NB4 (cell line): ENCODE measurements at places on chromosomes 16 and 17.

- peak; percentile 62 for DNase-seq
Observed at GRCh38 chr16:1379304-1380076, 27.8 kb downstream of the GNPTG start.

DNA sequence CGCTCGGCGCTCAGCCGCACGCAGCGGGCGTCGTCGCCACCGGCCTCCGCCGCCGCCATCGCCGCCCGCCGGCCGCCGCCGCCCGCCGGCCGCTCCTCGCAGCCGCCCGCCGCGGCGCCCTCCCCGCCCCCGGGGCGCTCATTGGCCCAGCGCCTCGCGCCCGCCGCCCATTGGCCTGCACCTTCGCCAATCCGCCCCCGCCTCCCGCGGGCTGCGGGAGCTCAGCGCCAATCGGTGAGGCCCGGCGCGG lies at the start of gene PGP:
TSS of gene PGP (minus strand) at position 122 of the 250 bp plus-strand sequence. CDS start at position 59, 63 bp downstream.
- no peak for DNase-seq

GRCh38 chr16:76268824-76269223 lies 8.4 kb upstream of the CNTNAP4 start:
- no peak for DNase-seq

- DNase-seq = no peak
Observed at GRCh38 chr16:52545222-52545897, 1.6 kb downstream of the TOX3 start.

GRCh38 chr16:69888005-69888590 lies 63.0 kb upstream of the CLEC18A start:
- no peak for DNase-seq

DNA sequence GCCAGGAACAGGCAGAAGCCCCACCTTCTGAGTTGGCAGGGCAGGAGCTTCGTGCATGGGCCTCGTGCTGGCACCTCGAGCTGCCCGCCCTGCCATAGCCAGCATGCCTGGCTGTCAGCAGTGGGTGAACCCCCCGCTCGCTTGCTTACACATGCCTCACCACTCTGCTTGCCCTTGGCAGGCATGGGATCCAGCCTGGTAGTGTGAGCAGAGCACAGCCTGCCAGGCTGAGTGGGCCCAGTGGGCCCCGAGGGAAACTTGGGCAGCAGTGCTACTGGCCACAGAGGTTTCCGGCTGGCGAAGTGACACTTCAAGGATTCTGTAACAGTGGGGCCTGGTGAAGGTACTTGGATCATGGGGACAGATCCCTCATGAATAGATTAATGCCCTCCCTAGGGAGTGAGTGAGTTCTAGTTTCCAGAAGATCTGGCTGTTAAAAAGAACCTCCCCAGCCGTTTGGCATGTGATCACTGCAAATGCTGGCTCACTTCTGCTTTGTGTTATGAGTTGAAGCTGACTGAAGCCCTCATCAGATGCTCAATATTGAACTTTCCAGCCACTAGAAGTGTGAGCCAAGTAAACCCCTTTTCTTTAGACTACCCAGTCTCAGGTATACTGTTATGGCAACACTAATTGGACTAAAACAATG lies 114.7 kb downstream of the BCAS3 start:
- DNase-seq = peak; percentile 15

- peak; percentile 10 for DNase-seq
Observed at GRCh38 chr16:22888791-22889190, 74.8 kb downstream of the HS3ST2 start.

DNA sequence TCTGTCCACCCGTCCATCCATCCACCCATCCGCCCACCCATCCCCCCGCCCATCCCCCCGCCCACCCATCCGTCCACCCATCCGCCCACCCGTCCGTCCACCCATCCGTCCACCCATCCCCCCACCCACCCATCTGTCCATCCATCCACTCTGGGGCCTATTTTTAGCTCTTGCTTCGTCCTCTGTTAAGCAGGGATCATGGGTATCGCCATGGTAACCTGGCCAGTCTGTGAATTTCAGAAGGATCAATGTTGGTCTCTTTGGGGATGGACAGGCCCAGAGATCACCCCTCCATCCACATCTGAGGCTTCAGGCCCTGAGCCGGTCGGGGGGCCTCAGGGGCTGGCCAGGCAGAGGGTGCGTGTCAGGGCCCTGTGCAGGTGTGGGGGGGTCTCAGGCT lies 15.2 kb upstream of the DPEP1 start:
- peak; percentile 60 for DNase-seq

GRCh38 chr17:50091918-50092285 lies 3.2 kb upstream of the PDK2 start:
- no peak for DNase-seq

- DNase-seq = peak; percentile 69
Observed at GRCh38 chr17:61635913-61636432, 45.0 kb upstream of the NACA2 start.

DNA sequence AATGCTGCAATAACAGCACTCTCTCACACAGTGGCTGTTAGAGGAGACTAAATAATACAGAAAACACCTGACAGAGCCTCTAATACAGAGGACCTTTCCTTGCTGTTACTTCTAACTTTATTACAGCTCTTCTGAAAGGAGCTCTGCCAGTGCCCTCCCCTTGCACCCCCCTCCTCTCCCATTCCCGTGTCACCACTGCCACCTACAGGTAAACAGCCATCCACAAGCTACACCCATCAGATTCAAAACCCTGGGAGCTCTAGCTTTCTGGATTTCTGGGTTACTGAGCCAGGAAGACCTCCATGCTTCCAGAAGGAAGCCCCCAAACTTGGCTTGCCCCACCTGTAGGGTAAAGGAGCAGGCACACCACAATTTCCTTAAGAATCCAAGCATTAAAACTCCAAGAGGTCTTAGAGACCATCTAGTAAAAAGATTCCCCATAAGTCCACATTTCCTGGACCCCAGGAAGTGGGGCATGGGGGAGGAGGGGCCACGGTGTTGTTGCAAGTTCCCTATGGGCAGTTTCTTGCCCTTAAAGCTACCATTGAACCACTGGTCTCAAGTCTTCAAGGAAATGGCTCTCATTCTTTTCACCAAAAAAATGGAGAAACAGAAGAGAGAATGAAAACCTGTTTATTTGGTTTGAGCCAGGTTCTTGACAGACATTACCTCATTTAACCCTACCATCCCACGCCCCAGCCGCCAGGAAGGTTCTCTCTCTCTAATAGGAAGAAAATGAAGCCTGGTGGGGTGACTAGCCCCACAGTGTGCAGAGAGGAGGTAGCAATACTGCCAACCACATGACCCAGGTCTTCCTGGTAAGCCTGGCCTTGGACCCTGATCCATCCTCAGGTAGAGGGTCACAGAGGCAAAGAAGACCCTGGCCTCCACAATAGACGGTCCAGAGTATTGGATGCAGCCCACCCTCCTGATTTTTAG lies 52.8 kb downstream of the TOM1L2 start:
- peak; percentile 88 for DNase-seq

DNA sequence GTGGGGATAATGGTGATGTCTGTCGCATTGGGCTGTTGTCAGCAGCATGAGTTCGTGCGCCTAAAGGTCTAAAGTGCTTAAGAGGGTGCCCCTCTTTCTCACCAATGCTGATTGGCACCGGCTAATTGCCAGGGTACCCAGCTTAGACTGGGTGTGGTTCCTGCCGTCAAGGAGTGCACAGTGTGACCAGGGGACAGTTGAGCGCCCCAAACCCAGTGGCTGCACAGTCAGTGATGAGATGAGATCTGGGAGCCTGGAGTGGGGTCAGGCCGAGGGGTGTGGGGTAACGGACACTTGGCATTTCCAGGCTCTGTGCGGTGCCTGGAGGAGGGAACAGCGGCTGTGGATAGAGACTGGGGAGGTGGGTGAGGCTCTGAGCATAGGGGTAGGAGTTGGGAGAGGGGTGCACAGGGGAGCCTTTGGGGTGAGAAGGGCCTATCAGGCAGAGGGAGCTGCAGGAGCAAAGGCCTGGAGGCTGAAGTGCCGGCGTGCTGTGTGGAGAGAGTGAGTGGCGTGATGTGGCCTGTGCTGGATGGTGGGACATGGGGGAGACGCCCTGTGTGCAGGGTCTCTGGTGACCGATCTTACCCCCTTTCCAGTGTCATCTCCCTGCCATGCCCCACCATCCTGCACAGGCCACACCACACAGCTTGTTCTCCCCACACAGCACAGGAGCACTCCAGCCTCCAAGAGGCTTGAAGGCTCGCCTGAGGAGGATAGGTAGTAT lies 58.3 kb downstream of the SNX20 start:
- DNase-seq = no peak

DNA sequence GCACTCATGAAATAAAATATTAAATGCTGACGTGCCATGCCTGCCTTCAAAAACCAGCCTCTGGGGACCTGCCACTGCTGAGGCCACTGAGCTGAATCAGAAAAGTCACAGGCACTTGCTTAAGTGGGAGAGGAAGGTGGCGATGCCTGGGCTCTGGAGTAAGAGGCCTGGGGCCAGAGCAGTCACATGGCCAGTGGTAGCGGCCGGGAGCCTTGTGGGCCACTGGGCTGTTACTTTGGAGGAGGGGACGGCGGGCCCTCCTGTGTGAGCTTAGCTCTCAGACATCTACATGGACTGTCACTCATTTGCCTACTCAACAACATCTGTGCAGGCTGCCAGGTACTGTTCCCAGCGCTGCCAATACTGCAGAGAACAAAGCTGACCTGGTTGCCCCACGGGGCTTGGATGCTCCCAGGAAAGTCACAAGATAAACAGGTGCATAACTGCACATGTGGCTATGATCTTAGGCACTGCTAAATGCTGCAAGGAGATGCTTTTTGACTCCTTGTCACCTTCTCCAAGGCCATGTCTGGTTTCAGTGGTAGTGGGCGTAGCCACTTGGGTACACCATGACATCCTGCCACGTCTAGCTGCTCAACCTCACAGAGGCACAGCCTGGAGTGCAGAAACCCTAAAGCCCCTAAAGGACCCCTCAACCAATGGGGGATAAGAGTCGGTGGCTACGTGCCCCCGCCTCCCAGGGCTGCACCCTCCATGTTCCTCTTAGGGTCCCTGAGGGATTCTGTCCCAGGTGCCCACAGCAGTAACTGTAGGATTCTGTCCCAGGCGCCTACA lies 11.6 kb downstream of the COTL1 start:
- no peak for DNase-seq

GRCh38 chr17:18101828-18102227 lies 6.7 kb upstream of the MYO15A start:
- DNase-seq = no peak

DNA sequence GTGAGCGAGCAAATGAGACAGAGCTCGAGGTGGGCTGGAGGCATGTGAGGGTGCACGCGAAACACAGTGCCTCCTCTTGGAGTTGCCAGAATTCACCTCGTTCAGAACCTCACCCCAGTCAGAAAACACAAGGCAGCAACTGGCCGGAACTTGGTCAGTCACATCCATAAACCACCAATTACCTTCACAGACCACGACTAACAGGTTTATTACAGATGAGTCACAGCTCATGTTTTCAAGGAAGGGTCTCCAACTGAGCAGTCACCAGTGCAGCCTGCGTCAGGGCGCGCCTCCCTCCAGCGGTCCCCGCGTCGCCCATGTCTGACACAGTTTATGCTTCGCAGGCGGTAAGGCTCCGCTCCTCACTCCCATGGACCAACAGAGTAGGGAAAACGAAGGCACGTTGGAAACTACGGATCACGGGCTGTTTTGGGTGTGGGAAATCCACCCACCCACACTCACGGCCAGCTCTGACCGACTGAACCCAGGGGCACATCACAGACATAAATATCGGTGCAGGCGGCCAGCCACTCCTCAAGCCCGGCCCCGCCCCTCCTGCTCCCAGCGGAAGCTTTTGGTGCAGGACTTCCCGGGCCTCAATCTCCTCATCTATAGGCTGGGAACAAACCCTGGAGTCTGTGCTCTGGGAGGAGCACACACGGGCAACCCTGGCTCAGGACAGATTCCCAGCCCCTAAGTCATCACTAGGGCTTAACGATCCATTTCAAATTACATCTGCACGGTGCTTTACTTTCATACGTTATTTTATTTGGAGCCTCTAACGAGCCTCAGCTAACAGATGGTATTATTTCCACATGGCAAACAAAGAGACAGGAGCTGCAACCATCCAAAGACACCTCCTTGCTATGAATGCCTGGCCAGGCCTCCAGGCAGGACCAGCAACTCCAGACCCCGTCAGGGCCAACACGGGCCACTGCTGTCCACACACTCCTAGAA lies 126.3 kb downstream of the ZNF778 start:
- DNase-seq = no peak

GRCh38 chr17:21373036-21373435 lies 3.1 kb upstream of the KCNJ12 start:
- DNase-seq = peak; percentile 84

DNA sequence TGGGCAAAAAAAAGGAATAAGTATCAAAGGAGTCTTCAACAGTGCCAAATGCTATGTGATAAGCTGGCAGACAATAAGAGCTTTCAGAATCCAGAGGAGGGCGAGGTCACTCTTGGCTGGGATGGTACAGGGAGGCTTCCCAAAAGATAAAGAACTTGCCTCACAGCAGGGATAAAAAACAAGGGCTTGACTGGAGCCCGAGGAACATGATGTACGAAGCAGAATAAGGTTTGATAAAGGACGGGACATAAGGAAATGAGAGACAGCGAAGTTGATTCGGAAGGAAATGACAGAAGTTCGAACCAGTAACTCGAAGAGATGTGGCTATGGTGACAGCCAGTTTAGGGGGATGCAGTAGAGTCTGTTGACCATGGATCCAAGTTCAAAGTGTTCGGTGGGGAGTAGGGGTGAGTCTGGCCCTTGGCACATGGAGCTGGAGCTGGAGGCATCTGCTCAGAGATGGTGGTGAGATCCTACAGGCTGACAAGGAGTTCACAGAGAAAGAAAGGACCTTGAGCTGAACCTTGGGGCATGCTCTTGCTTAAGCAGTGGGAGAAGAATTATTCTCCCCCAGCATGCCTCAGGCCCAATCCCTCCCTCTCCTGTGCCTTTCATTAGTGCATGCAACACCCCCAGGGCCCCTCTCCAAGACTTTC lies 137.6 kb upstream of the RCVRN start:
- DNase-seq = no peak

- peak; percentile 98 for DNase-seq
Observed at GRCh38 chr17:74521701-74522201, 9.5 kb downstream of the CD300LB start.

- DNase-seq = peak; percentile 96
Observed at GRCh38 chr16:4693296-4693955, at the start of gene NUDT16L1. TSS of gene NUDT16L1 (plus strand) at chr16:4693562. CDS start at chr16:4693727, 165 bp downstream.

DNA sequence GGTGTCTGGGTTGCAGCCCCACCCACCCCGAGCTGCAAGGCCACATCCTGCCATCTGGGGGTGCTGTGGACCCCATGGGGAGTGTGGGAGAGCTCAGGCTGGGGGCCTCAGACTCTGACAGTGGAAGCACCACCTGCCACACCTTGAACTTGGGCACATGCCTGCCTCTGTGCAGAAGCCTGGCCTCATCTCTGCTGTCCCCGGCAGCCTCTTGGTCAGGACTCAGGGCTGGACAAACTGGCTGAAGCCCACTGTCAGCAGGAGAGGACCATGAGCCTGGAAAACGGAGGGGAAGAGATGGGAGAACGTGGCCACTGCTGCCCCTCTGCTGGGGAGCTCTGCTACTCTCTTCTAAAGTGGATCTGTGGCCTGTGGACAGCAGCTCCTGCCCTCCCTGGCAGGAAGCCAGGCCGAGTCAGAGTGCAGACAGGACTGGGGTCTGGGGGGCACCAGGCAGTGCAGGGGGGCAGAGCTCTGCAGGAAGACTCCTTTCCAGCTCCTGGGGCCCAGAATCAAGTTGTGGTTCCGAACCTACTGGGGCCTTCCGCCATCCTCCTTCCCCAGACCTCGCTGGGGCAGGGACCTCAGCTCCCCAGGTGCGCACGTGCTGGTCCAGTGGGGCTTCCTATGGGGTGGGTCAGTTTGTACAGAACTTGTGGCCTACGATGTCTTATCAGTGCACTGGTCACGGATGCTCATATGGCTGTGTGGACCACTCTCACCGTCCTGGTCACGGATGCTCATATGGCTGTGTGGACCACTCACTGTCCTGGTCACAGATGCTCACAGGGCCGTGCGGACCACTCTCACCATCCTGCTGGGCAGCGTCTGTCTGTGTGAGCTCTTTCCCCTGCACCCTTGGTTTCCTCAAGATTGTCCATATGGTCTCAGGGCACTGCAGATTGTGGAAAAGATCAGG lies 207.7 kb downstream of the LAT start:
- DNase-seq = no peak
